Erythroblast (primary cell): ENCODE measurements at places on chromosomes 16 and 17.

DNA sequence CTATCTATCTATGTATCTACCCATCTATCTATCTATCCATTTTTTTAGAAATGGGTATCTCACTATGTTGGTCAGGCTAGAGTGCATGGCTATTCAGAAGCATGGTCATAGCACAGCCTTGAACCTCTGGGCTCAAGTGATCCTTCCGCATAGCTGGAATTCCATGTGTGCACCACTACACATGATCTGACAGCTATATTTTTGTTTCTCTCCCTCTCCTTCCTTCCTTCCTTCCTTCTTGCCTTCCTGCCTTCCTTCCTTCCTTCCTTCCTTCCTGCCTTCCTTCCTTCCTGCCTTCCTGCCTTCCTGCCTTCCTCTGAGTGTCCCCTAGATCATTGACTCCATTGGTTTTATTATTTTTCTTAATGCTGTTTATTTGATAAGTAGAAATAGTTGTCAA, 108.1 kb downstream of the HS3ST4 start:
- no peak for DNase-seq

- DNase-seq = no peak
Observed at GRCh38 chr17:1759529-1759928, 2.3 kb upstream of the SERPINF1 start.

GRCh38 chr17:55140809-55141208, 124.0 kb upstream of the HLF start:
- no peak for DNase-seq

DNA sequence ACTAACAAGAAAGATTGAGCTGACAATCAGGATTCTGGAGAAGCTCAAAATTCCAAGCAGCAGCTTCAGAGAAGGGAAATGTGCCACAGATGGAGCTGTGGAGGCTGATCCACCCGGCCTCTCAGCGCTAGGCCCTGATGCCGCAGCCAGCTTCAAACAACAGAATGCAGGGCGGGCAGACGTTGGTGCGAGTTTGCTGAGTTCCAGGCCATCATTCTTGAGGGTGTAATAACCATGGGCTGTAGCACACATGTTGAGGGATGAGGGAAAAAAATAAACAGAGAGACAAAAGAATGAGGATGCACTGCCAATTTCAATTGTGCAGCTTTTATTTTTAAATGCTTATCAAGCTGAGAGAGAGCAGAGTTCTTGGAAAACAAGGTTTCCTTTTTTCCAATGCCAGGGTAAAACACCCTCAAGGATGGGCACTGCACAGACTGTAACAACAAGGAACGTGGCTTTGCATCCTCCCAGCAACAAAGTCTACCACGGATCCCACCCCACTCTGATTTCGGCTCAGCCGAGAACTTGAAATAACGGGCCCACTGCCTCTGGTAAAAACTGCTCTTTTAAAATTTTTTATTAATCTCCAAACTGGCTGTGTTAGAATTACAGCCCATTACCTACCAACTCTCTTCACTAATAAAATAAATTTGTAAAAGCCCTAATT, 90.2 kb downstream of the SMG6 start:
- DNase-seq = no peak

GRCh38 chr17:55304171-55304859, 39.6 kb downstream of the HLF start:
- no peak for DNase-seq

GRCh38 chr17:73609758-73610157, 34.5 kb downstream of the SDK2 start:
- no peak for DNase-seq

- DNase-seq = no peak
Observed at GRCh38 chr17:61575983-61576382, 15.0 kb downstream of the NACA2 start.

DNA sequence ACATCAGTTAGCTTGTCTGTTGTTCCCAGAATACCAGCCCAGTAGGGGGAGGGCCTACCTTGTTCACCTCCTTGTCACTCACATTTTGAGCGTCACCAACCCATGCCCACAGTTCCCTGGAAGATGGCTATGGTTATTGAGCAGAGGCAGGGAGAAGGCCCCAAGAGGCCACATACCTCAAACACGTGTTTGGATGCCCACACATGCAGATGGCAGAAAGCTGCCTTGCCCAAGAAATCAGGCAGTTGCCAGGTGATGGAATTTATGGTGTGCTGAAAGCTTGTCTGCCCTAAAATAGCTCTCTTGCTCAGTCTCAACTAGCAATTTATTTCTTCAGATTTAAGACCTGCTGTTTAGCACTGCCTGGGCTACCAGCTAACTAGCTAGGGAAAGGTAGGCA, 16.5 kb upstream of the CMTM4 start:
- no peak for DNase-seq

- DNase-seq = no peak
Observed at GRCh38 chr16:12245921-12246720, 269.6 kb downstream of the SNX29 start.

- no peak for DNase-seq
Observed at GRCh38 chr16:21284414-21284813, 6.3 kb upstream of the CRYM start.

DNA sequence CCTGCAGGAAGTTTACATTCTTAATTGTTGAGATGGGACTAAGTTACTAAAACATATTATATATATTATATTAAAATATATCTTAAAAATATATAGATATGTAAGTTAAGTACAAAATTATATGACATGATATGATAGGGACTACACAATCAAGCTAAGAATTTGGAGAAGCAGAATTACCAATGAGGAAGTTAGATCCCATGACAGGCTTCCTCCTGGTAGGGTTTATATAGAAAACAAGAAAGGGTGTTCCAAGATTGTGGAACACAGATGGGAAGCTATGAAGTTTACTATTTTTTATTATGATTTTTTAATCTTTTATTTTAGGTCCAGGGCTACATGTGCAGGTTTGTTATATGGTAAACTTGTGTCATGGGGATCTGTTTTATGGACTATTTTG, 260.8 kb upstream of the ZFHX3 start:
- no peak for DNase-seq

DNA sequence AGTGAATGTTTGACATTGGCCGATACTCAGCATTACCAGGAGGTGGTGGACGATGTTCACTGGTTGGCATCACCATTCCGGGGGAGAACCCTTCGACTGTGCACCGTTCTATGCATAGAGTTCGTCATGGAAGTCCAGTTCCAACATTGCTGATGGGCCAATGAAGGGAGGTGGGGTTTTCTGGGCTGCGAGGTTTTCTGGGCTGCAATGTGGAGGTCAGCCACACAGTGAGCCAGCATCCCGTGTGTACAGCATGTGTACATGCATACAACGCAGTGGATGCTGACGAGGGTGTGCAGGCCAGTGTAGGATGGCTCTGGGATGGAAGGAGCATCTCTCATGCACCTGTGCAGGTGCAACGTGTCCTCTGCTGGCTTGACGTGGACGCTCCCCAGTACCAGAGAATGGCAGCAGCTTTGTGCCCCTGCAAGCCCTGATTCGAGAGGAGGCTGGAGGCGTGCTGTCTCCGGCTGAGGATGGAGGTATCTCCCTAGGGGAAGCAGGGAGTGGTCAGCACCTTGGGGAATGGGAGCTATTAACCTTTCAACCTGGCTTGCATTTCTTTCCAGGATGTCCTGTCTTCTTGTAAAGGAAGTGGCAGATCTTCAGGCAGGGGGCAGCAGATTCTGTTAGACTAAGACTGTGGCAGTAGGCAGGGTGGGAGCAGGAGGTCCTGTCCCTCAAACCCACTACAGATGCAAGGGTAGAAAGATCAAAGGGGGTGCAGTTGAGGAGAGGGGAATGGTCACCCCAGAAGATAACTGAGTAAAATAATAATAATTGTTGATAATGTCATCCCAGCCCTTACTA, 98.2 kb downstream of the CYLD start:
- peak; percentile 32 for DNase-seq

DNA sequence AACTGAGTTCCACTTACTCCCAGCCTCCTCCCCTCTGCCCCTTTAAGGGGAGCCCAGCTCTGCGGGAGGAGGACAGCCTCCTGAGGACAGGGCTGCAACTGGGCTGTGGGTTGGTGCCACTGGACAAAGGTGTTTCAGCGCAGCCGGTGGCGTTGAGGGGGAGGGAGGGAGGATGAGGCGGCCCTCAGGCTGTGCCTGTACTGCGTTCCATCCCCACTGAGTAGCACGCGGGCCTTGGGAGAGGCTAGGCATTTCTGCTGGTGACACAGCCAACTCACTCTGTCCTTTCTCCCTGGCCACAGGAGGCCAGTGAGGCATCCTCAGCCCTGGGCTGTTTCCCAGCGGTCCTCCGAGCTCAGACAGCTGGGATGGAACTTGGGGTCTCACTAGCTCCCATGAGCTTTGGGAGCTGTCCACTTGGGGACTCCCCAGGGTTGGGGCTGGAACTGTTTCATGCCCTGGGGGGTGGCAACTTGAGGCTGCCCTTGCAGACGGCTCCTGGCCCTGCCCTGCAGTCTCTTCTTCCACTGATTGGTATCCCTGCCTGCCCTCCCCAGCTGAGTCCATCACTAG, 70.5 kb downstream of the MPRIP start:
- DNase-seq = no peak

GRCh38 chr16:84765616-84766580, 53.9 kb upstream of the CRISPLD2 start:
- no peak for DNase-seq

DNA sequence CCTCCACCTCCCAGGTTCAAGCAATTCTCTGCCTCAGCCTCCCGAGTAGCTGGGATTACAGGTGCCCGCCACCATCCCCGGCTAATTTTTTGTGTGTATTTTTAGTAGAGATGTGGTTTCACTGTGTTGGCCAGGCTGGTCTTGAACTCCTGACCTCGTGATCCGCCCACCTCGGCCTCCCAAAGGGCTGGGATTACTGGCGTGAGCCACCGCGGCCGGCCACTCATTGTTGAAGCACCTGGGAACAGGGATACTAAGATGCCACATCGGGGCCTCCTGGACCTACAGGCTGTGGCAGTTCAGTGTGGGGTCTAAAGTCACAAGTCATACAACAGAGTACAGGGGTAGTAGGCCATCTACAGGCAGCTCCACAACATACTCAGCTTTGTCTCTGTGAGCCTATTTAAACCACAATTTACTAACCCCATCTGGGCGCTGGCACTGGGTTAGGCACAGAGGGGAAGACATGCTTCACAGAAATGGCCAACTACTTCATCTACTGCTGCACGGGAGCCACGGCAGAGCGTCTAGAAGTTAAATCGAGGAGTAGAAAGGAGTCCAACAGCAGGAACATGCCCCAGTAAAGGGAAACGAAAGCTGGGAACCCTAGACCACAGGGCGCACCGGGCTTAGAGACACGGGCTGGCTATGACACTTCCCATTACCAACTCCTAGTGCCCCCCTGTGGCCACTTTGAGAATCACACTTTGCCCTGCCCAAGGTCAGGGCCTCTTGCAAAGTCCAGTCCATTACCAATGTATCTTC, 4.3 kb downstream of the VAMP2 start:
- DNase-seq = peak; percentile 93

DNA sequence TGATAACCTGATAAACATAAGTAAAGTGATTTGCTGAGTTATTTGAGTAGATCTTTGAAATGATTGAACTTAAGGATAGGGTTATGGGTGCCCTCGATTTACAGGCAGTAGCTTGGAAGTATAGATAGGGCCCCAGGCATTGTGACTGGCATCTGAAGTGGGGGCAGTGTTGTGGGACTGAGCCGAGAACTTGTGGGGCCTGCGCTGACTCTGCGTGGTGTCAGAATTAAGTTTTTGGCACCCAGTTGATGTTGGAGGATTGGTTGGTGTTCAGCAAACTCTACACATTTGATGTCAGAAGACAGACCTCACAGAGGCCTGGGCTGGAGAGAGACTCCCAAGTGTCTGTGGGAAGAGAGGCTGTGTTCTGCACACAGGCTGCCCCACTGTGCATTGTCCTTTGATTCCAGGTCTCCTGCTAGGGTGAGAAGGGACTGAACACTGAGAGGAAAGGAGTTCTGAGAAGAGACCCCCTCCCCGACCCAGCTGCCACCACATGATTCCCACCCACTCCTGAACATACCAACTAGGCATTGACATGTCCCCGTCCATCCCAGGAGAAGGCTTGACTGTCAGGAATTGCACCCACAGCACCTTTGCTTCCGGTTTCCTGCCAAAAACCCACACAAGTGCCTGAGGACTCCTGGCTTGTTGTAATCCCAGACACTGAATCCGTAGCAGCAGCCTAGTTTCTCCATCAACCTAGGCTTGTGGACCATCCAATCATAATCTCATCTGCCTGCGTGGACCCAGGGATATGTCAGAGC, 4.5 kb downstream of the ZNF267 start:
- no peak for DNase-seq

- DNase-seq = no peak
Observed at GRCh38 chr17:72654706-72655105, 437.8 kb downstream of the SLC39A11 start.

DNA sequence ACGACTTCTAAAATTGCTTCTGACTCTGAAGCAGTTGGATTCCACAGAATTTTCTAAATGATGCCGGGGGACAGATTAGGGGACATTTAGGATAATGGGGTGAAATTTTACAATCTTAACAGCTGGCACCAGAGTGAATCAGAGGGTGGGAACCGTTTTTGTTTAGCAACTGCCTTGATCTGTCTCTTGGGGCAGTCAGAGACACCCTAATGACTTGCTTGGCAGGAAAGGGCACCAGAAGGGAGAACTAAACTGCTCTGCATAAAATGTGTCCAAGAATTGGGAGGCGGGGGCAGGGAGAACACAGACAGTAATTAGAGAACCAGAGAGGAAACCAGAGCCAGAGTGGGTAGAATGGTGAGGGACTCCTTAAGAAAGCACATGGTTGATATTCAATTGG, 6.1 kb upstream of the ABCC12 start:
- no peak for DNase-seq

GRCh38 chr17:13204607-13205237, 186.9 kb upstream of the ELAC2 start:
- no peak for DNase-seq

GRCh38 chr17:81371910-81372760, 23.1 kb upstream of the BAHCC1 start:
- DNase-seq = peak; percentile 25

GRCh38 chr17:27797390-27798091, 2.8 kb downstream of the NOS2 start:
- DNase-seq = no peak

DNA sequence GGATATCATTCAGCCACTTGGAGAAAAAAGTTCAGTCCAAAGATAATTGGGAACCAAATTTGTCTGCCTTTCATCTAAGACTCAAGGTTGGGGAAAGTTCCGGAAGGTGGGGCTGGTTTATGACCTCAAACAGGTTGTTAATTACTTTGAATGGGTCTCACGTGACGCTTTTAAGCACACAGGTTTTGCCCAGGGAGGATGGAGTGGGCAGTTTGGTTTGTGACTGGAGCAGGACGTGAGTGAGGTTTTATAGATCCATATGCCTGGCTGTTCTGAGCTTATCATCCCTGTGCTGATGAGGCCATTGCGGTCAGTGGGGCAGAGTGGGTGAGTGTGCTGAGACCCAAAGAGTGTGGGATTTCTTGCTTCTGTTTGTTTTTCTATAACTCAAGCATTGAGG, 38.7 kb upstream of the GPRC5B start:
- DNase-seq = no peak
